T-helper 17 cell (primary cell): ENCODE measurements at places on chromosomes 5 and 9.
A peak's percentile ranks its signal among the peaks of the same experiment; 100 is the strongest.

DNA sequence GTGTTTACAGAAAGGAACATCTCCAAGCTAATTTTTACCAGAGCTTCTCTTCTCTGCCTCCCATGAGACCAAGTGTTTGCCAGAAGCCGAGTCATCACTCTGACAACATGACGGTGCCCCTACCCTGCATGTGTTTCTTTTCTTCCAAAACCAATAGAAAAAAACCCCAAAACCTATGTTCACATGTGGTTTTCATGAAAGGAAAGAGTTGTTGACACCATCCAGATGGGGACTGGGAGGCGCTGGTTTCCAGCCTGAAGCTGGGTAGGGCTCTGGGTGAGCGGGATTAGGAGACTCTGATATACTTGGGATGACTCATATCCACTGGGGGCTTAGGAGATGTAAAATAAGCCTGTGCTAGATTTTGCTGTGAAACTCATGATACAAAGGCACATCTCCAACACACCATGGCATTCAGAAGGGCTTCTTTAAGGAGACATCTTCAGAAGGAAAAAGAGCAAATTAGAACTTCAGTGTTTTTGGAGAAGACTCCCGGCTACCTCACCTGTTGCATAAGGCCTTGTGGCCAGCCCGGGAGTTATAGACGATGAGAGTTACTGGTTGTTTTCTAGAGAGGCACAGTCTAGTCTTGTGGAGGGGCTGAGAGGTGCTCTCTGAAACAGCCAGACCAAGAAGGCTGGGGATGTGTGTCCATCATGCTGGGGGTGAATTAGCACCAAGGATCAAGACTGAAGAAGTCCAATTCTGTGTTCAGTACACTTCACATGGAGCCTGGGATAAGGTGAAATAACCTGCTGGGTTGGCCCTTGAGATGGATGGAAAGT is 108.9 kb upstream of the LHFPL2 start:
- no peaks in the 10 kb centered on the region for H3K36me3 ChIP-seq
- no peak overlapping the region for H3K27ac ChIP-seq
- DNase-seq, result no peak
- H3K4me3 ChIP-seq, result no peak overlapping the region
- peaks cover 7% of the 10 kb centered on the region for H3K27me3 ChIP-seq

- DNase-seq, result peak; percentile 65
- H3K36me3 ChIP-seq, result no peaks in the 10 kb centered on the region
- peak overlapping the region; percentile 86 for H3K4me3 ChIP-seq
- peak overlapping the region; percentile 95 for H3K27ac ChIP-seq
Observed at GRCh38 chr9:89522261-89522958, 24.5 kb upstream of the SEMA4D start.

GRCh38 chr5:38888041-38888440 is 42.2 kb downstream of the OSMR start:
- H3K4me1 ChIP-seq, result no peaks in the 10 kb centered on the region
- H3K36me3 ChIP-seq, result no peaks in the 10 kb centered on the region
- H3K27ac ChIP-seq, result no peak overlapping the region
- H3K4me3 ChIP-seq, result no peak overlapping the region
- H3K27me3 ChIP-seq, result peaks cover 61% of the 10 kb centered on the region

DNA sequence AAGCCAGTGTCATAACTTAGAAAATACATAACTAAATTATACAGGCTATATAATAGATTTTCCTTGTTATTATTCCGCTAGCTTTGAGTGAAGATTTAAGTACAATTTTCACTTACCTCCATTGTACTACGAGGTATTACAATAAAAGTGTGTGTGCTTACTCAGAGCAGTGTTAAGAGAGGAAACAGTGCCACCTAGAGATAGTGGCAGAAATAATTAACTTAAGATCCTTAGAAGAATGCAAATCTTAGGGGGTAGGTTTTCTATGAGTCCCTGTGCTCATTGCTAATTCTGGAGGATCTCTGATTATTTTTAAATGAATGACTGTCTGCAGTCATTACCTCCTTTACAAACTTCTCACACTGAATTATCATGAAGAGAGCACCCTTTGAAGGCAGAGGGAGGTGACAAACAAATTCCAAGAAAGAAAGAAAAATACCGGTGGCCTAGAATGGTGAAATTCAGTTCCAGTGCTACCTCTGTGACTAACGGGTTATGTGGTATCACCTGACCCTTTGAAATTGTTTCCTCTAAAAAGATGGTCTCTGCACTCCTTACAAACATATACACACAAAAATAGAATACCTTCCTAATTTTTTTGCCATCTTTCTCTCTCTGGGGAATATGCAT is 379.8 kb downstream of the TRIM36 start:
- DNase-seq, result no peak
- no peaks in the 10 kb centered on the region for H3K36me3 ChIP-seq
- no peaks in the 10 kb centered on the region for H3K27me3 ChIP-seq
- no peak overlapping the region for H3K27ac ChIP-seq

- H3K4me3 ChIP-seq, result no peak overlapping the region
- peaks cover 2% of the 10 kb centered on the region for H3K4me1 ChIP-seq
- H3K36me3 ChIP-seq, result no peaks in the 10 kb centered on the region
- DNase-seq, result no peak
Observed at GRCh38 chr9:31674264-31674663, 710.2 kb upstream of the ACO1 start.

DNA sequence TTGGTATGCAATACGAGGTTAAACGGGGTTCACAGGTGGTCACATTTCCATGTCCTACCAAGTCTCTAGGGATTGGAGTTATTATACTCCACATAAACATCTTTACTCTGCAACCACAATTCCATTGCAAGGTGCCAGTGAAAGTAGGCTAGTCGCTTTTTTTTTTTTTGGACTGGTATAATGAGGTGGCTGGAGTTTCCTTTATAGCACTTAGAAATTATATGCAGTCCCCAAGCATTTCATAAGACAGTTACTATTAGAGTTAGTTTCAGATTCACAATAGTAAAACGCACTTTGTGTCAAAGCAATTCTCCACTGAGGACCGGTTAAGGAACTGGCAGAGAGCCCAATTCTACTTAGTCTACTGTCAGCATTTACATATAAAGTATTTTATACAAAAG is 1.4 kb downstream of the MEF2C start:
- DNase-seq, result no peak
- H3K27me3 ChIP-seq, result peaks cover 28% of the 10 kb centered on the region
- no peak overlapping the region for H3K27ac ChIP-seq
- peaks cover 5% of the 10 kb centered on the region for H3K36me3 ChIP-seq
- peak overlapping the region; percentile 7 for H3K4me3 ChIP-seq

DNA sequence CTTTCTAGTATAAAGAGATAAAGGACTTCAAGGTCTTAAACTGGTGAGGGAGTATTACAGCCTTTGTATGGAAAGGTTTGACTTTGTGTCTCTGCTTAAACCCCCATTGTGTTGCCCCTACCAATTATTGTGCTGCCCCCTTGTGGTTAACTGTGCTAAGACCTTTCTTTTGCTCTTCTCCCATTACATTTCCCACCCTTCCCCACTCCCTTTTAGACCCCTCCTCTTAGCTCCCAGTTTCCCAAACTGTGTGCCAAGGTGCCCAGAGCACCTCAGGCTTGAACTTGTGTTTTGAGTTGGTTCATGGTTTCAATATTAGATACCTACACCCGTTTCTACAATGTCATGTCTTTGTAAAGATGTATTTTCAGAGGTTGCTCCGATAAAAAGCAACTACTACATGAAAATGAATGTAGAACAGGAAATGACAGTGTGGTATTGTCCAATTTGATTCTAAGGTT is 2.9 kb downstream of the JAK2 start:
- no peaks in the 10 kb centered on the region for H3K27me3 ChIP-seq
- H3K4me1 ChIP-seq, result peaks cover 29% of the 10 kb centered on the region
- H3K36me3 ChIP-seq, result peaks cover 9% of the 10 kb centered on the region
- no peak overlapping the region for H3K27ac ChIP-seq

GRCh38 chr9:71333321-71333720 is 211.9 kb upstream of the TRPM3 start:
- H3K4me3 ChIP-seq, result no peak overlapping the region
- H3K27ac ChIP-seq, result no peak overlapping the region
- peaks cover 21% of the 10 kb centered on the region for H3K27me3 ChIP-seq
- no peaks in the 10 kb centered on the region for H3K4me1 ChIP-seq

DNA sequence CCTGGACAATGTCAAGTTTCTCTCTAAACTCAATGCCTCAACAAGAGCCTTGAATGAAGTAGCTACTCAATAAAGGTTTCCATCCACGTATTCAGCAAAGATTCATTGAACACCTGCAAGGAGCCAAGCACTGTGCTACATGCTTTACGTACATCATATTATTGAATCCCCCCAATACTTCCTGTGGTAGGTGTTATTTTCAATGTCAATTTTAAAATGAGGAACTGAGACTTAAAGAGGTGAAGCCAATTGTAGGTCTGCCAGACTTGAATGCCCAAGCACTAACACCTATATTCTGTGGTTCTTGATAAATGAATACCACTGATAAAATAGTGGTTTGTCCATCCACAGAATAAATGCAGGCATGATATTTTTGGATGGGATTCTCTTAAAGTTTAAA is 162.3 kb downstream of the DRD1 start:
- no peak overlapping the region for H3K27ac ChIP-seq
- DNase-seq, result no peak
- H3K27me3 ChIP-seq, result peaks cover 17% of the 10 kb centered on the region
- H3K4me1 ChIP-seq, result no peaks in the 10 kb centered on the region
- no peak overlapping the region for H3K4me3 ChIP-seq
